Tibial artery (tissue), 4 donors: ENCODE measurements at places on chromosomes 1 and 21.

DNA sequence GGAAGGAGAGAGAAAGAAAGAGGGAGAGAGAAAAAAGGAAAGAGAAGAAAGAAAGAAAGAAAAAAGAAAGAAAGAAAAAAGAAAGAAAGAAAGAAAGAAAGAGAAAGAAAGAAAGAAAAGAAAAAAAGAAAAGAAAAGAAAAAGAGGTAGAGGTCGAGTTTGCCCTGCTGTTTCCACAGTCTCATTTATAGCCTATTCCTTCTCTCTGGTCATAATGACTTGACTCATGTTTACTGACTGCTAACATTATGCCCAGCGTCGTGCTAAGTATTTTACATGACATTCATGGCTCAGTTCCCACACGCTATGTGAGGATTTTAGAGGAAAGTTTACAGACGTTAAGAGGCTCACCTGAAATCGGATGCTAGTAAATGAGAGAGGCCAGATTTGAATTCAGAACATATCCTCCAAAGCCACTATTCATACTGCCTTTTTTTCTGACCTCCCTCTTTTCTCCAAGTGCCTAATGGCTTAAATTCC, 263.0 kb downstream of the TNR start:
- no peak overlapping the region for H3K4me3 ChIP-seq
- no peaks in the 10 kb centered on the region for H3K4me1 ChIP-seq
- no peaks in the 10 kb centered on the region for H3K36me3 ChIP-seq
- no peak overlapping the region for H3K27ac ChIP-seq

GRCh38 chr21:43575473-43575844, 83.8 kb downstream of the HSF2BP start:
- H3K4me1 ChIP-seq = peaks cover 6% of the 10 kb centered on the region
- H3K27me3 ChIP-seq = no peaks in the 10 kb centered on the region
- H3K36me3 ChIP-seq = no peaks in the 10 kb centered on the region
- no peak overlapping the region for H3K4me3 ChIP-seq
- peak overlapping the region; percentile 71 for H3K27ac ChIP-seq

GRCh38 chr1:47181955-47182675, 7.7 kb downstream of the PDZK1IP1 start:
- H3K36me3 ChIP-seq = no peaks in the 10 kb centered on the region
- DNase-seq = no peak
- no peak overlapping the region for H3K4me3 ChIP-seq
- H3K27me3 ChIP-seq = peaks cover 28% of the 10 kb centered on the region
- H3K4me1 ChIP-seq = no peaks in the 10 kb centered on the region

- H3K4me3 ChIP-seq = no peak overlapping the region
- no peak overlapping the region for H3K27ac ChIP-seq
- no peak for DNase-seq
- no peaks in the 10 kb centered on the region for H3K36me3 ChIP-seq
These were observed 415.6 kb downstream of the SMYD3 start for GRCh38 chr1:246091477-246091876.

DNA sequence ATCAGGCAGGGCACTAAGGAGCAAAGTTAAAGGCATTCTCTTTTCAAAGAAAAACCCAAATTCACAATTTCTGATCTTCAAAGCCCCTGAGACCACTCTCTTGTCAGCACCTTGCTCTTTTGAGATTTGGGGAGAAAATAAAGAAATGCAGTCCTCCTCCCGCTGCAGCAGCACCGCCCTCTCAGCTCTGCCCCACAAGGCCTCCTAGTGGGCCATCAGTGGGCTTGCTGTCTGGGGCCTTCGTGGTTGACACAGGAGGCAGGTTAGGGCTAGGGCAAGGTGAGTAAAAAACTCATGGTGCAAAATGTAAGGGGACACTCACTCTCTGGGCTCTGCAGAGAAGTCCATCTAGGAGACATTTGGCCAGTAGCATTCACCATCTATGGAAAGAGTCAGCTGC, 67.4 kb upstream of the CTTNBP2NL start:
- H3K27me3 ChIP-seq = peaks cover 7% of the 10 kb centered on the region
- H3K36me3 ChIP-seq = no peaks in the 10 kb centered on the region
- no peak for DNase-seq
- no peak overlapping the region for H3K27ac ChIP-seq
- H3K4me3 ChIP-seq = no peak overlapping the region
- H3K4me1 ChIP-seq = no peaks in the 10 kb centered on the region

DNA sequence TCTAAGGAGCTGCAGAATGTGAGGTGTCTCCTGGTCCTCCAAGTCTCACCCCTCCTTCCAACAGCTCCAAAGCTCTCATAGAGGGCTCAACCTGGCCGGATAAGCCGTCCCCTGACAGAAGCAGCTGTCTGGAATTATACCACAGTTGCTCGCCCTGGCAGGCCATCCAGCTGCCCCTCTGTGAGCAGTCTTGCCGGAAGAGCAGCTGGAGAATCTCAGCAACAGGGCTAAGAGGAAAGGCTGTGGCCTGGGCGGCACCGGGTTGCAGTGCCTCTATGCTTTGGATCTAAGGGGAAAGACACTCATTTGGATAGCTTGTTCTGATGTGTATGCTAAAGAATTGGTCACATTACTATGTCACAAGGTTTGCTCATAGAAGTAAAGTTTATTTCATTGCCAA, 12.4 kb downstream of the TMCC2 start:
- no peak overlapping the region for H3K4me3 ChIP-seq
- no peaks in the 10 kb centered on the region for H3K27me3 ChIP-seq
- H3K4me1 ChIP-seq = peaks cover 25% of the 10 kb centered on the region
- no peak for DNase-seq
- H3K36me3 ChIP-seq = no peaks in the 10 kb centered on the region

DNA sequence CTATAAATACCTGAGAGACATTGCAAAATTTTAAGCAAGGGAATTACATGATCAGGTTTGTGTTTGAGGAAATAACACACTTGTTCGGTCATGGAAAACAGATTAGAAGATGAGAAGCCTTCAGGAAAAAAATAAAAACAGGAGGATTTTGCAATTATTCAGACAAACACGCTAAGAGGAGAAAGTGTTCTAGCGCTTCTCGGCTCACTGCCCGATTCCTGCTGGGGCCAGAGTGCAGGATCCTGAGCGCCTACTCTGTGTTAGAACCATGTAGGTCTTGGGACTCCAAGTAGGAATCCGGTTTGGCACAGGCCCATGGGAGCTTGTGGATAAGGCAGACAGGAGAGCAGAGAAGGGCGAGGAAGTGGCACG, 8.1 kb upstream of the PRELP start:
- no peaks in the 10 kb centered on the region for H3K27me3 ChIP-seq
- no peaks in the 10 kb centered on the region for H3K36me3 ChIP-seq
- H3K4me1 ChIP-seq = peaks cover 3% of the 10 kb centered on the region

- H3K36me3 ChIP-seq = no peaks in the 10 kb centered on the region
- DNase-seq = no peak
- H3K27me3 ChIP-seq = no peaks in the 10 kb centered on the region
- H3K4me3 ChIP-seq = no peak overlapping the region
- H3K27ac ChIP-seq = no peak overlapping the region
- H3K4me1 ChIP-seq = no peaks in the 10 kb centered on the region
These were observed 160.5 kb downstream of the PTBP2 start for GRCh38 chr1:96882096-96882495.

DNA sequence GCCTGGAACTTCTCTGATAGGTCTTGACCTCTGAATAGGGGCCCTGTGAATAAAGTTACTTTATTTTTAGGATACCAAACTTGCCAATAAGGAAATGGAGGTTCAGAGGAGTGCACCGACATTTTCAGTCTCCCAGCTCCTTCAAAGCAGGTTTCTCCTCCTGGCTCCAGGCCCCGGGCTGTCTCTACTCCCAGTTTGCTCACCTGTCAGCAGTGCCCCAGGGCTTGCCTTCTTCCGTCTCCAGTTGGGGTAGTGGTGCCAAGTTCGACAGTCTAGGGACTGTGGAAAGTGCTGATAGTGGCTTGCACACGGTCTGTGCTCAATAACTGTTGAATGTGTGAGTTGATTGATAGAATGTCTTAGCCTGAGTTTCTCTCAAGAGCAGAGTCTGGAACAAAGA, 149.2 kb downstream of the ACTL8 start:
- H3K27me3 ChIP-seq = peaks cover 47% of the 10 kb centered on the region
- peak; percentile 20 for DNase-seq
- no peaks in the 10 kb centered on the region for H3K4me1 ChIP-seq
- no peak overlapping the region for H3K4me3 ChIP-seq

- DNase-seq = no peak
- no peak overlapping the region for H3K27ac ChIP-seq
- H3K36me3 ChIP-seq = no peaks in the 10 kb centered on the region
- H3K4me1 ChIP-seq = peaks cover 13% of the 10 kb centered on the region
- H3K4me3 ChIP-seq = no peak overlapping the region
- H3K27me3 ChIP-seq = no peaks in the 10 kb centered on the region
These were observed 57.4 kb upstream of the CXADR start for GRCh38 chr21:17455451-17455850.

DNA sequence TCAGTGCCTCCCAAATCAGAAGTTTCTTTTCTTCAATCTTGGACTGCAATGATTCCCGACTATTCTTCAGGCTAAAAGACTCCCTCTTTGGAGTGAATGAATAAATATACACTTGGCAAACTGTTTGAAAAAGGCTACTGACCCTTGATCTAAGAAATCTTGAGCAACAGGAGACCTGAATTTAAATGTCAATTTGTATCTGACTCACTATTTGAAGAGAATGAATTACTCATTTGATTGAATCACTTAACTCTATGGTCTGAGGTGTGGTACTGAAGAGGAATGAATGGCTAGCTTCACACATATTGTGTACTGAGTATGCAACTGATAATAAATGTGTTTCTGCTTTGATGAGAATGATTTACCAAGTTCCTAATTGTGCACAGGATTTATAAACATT, 4.6 kb upstream of the SMG7 start:
- no peak overlapping the region for H3K27ac ChIP-seq
- H3K36me3 ChIP-seq = no peaks in the 10 kb centered on the region
- H3K4me1 ChIP-seq = no peaks in the 10 kb centered on the region
